ENCODE measurements at places on chromosomes 2 and 18. TPM values are rescaled to one million over a fixed set of nuclear protein-coding genes. Genes with fewer than 3 reads are reported as not detected.

- DNase-seq, result no peak
Observed at GRCh38 chr2:143719406-143719805, 590.2 kb downstream of the ARHGAP15 start.

Gene TUBB8B
- total RNA-seq, result not detected

Gene DSG1
- total RNA-seq, result not detected

- peak; percentile 32 for DNase-seq
Observed at GRCh38 chr2:12718711-12719399, 2.1 kb downstream of the TRIB2 start.

DNA sequence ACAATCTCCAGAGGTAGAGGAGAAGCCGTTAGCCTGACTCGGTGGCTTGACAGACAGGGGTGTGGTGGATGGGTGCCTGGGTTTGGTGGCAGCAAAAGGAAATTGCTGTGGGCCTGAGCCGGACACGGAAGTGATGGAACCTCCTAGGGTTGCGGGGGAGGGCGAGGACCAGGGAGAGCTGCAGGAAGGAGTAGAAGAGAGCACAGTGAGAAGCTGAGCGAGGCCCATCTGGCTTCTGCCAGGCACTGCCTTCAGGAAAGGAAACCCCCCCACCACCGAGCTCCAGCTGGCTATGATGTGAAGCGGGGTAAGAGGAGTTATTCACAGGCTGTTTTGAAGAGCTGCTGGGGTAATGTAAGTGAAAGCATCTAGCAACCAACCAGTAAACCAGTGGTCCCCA is 134.6 kb downstream of the TSN start:
- no peak for DNase-seq

Gene ABCB11
- total RNA-seq, result not detected

DNA sequence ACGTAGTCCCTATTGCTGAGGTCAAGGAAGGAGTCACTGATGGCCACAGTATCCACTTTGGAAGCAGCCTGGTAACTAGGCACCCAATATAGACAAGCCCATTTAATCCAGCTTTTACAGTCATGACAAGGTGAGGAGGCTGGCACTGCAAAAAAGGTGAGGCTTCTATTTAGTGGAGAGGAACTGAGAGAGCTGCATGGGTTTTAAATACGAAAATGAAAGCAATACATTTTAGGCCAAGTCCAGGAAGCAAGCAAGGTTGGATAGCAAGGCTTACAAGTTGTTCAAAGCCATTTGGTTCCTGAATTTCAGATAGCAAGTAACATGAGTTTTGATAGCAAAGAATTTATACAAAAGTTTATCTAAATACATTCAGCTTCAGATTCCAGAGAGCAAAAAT is 80.4 kb downstream of the SGPP2 start:
- DNase-seq, result no peak

GRCh38 chr2:157662401-157662800 is 33.7 kb upstream of the ACVR1C start:
- no peak for DNase-seq

GRCh38 chr2:111905990-111906735 is 7.8 kb downstream of the MERTK start:
- DNase-seq, result no peak

Gene IL18RAP
- 6.0 TPM for total RNA-seq

Gene PLCL1
- 24.9 TPM for total RNA-seq

Gene PLGLB2
- total RNA-seq, result 4.5 TPM

GRCh38 chr2:3596901-3597417 is 2.0 kb downstream of the COLEC11 start:
- DNase-seq, result no peak

Gene IMP4
- 65.6 TPM for total RNA-seq

Gene UCN
- total RNA-seq, result 1.5 TPM

DNA sequence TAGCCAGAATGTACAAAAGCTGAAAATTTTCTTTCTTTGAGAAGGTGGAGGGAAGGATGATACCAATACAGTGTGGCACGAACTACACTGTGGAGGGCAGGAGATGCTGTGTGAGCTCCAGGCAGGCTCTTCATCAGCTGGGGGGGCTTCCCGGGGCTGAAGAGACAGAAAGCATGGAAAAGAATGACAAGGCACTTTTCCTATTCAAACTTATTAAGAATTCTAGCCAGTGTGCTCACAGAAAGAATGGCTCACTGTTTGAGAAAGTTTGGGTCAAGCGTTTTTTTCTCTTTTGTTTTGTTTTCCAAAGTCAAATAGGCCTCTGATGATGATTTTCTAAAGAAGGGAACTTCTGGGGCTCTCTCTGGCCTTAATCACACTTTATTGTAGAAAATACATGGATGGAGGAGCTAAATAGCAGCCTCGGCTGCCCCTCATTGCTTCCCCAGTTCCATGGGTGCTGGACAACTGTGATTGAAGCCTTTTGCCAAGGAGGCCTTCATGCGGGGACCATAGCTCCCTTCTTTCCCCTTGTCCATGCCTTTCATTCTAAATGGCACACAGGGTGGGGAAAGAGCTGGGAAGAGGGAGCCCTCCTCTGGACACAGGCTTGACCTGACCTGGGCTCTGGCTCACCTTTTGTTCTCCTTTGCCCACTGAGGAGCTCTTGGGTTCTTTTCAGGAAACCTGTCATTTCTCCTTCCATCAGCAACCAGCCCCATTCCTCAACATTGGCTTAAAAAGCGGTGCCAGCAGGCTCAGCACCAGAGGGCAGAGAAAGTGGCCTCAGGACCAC is 130.6 kb downstream of the TDRD15 start:
- DNase-seq, result no peak

DNA sequence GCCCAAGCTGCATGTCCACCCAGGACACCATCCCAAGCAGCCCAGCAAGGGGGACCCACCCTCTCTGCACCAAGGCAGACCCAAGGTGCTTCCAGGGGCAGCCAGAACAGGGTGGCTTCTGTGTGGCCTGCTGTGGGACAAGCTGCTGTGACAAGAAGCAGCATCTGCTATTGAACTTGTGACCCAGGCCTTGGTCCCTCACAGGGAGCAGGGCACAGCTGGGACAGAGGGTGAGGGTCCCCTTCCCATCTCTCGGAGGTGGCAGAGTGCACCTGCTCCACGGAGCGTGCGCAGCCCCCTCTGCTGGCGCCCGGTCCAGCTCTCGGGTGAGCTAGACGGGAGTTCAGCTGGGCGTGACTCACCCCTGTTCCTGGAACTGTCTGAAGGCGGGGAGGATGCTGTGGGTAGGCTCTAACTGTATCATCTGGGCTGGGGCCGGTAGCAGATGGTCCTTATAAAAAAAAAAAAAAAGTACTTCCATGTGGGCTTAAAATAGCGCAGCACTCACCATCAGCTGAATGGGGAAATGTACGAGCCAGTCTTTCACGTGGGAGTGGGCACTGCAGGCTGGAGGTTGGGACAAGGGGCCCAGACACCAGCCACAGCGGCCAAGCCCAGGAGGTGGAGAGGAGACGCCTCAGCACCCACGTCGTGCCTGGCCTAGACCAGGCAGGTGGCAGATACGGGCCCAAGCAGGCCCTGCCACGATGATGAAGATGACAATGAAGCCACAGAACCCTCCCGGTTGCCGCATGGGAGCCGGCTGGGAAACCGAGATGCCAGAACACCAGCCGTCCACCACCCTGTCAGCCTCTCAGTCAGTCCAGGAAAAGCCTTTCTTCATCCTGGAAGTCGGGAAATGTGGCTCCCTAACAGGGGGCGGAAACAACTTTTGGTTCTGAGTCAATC is 136.8 kb upstream of the ID2 start:
- peak; percentile 77 for DNase-seq

- no peak for DNase-seq
Observed at GRCh38 chr2:236769981-236770671, 200.5 kb downstream of the ACKR3 start.

Gene PROKR1
- total RNA-seq, result not detected

DNA sequence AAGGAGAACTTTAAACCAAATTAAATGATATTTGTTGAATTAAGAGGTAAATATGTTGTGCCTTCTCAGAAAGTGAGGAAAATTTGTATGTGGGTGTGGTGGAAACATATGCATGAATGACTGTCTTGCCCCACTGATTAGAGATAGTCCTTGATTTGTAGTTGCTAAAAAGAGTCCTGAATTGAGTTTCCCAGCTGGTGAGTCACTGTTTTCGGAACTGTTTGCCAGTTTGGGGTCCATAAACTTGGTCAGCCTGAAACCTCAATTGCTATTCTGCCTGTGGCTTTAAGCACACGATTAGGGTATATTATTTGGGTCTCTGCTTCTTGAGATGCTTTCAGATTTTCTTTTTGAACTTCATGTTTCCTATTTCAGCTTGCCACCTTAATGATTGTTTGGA is 53.3 kb downstream of the PIKFYVE start:
- DNase-seq, result no peak

- DNase-seq, result no peak
Observed at GRCh38 chr18:8989855-8990254, 112.6 kb upstream of the NDUFV2 start.

- no peak for DNase-seq
Observed at GRCh38 chr2:223797037-223797436, 40.3 kb downstream of the AP1S3 start.

DNA sequence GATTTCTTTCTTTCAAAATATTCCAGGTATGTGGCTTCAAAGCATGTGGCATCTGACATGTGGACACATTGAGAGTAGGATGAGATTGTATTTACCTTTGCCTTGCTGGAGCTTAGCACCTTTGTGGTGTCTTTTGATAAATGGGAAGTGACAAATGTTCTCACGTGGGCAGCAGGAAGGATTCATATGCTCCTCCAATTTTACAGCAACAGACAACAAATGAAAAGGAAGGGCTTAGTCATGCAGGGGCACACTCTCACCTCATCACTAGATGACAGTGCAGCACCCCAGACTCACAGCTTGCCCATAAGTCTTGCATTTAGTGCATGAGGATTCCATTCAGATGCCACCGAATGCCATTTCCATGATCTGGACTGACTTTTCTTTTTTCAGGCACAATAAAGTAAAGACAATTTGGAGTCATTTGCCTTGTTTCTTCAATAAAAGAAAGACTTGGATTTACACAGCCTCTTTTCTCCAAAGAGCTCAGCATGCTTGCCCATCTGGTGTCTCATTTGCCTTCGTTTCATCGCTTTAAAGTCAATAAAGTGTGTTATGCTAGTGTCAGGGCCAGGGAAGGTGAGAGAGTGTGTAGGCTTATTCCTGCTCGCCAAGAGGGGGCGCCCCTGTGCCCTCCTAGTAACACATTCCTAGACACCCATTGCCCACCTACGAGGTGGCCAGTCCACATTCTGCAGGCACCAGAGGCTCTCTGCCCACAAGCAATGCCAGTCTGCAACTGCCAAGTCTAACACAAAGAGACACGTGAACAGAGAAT is 39.6 kb upstream of the DAPL1 start:
- no peak for DNase-seq

- DNase-seq, result no peak
Observed at GRCh38 chr2:52222128-52222527, 1190.2 kb upstream of the NRXN1 start.

Gene UNC50
- total RNA-seq, result 14.8 TPM

Gene CLK1
- total RNA-seq, result 907 TPM

- no peak for DNase-seq
Observed at GRCh38 chr2:121748202-121748601, 7.2 kb upstream of the TSN start.

GRCh38 chr18:55048892-55049291 is 89.6 kb upstream of the CCDC68 start:
- no peak for DNase-seq

Gene EFR3B
- not detected for total RNA-seq

DNA sequence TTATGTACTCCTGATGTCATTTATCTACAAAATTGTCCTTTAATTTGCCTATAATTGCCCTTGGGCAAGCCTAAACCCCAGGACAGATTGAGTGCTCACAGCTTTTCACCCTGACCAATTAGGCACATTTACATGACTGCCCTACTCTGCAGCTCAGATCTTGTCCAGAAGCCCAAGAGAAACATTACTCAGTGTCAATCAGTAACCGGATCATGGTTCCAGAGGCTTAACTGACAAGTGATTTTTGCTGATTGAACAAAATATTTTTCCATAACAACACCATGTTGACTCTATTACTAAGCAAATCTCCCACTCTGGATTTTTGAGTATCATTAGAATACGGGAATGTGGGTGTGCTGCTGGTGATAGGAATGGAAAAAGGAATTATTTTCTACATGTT is 465.4 kb upstream of the TNP1 start:
- no peak for DNase-seq

DNA sequence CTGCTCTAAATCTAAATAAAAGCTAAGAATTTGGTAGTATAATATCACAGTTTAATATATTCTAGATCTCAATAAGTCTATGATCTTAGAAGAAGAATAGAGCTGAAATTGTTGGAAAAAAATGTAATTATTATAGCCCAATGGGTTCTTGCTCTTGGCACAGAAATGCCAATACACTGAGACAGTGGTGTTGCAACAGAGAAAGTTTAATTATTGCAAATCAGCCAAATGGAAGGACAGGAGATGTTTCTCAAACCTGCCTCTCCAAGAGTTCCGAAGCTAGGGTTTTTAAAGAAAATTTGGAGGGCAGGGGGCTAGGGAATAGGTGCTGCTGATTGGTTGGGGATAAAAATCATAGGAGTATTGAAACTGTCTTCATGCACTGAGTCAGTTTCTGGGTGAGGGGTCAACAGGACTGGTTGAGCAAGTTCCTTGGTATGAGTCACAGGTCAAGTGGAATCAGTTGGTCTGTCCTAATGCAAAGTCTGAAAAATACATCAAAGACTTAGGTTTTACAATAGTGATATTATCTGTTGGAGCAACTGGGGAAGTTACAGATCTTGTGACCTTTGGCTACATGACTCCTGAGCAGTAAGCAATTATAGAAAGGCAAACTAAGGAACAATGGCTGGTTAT is 228.6 kb downstream of the CD226 start:
- no peak for DNase-seq

- DNase-seq, result no peak
Observed at GRCh38 chr2:53096351-53096750, 671.3 kb upstream of the CHAC2 start.

GRCh38 chr2:159892990-159893810 is 95.2 kb upstream of the CD302 start:
- DNase-seq, result no peak

DNA sequence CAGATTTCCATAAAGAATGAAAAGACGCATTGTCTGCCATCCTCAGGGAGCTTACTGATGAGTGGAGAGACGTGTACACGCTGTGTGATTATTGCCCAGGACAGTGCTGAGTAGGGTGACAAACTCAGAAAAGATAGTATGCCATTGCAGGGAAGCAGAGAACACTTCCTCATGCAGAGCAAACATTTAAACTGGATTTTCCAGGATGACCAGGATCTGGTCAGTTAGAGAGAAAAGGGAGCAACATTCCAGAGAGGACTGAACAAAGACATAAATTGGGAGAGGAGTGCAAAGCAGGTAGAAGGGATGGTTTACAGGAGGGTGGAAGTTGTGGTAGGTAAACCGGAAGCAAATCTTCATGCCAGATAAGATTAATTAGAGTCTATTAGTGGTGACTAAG is 2.3 kb downstream of the SLC9A2 start:
- no peak for DNase-seq

DNA sequence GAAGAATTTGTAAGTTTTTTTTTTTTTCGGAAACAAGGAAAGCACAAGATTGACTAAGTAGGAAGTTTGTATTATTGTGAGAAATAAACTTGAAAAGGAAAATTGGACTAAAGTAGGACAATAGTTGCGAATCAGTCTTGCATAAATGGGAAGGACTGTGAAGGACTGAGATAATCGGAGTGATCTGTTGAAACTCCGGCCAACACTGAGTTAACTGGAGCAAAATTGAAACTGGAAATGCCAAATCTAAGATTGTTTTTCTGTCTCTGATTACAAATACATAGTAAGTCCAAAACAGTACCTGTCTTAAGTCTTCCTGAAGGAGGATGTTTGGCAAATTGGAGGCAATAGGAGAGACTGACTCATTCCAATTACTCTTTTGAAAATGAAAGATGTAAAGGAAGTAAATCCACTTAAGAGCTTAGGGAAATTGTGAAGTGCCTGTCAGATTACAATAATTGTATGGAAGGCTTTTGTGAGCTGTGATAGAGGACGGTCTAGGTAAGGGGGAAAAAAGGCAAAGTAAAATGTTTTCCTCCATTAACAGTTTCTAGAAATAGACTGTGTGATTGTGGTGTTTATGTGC is 204.9 kb upstream of the CYRIA start:
- no peak for DNase-seq

All from T-helper 17 cell (primary cell).